ENCODE measurements at places on chromosomes 2 and 18.

- no peak for DNase-seq
These were observed 514.4 kb upstream of the HS6ST1 start for GRCh38 chr2:128832946-128833663.

DNA sequence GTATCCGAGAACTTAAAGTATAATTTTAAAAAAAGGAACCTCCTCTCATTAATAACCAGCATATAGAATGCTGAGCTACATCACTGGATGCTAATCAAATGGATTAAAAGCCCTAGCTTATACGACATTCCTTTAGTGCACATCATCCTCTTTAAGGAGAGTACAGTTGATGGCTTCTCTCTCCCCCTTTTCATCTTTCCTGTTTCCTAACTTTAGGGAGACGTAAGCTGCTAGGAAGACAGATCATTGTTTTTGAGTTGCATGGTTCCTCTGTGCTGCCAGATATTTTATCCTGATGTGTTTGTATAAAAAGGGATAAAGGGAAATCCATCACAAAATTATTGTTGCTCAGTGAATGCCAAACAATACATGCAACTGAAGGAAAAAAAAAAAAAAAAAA, 94.2 kb downstream of the SLC8A1 start:
- no peak for DNase-seq

GRCh38 chr18:51011709-51012108, 18.3 kb upstream of the SMAD4 start:
- no peak for DNase-seq

- no peak for DNase-seq
These were observed 170.0 kb downstream of the DNAH7 start for GRCh38 chr2:195898505-195899191.

- DNase-seq, result no peak
These were observed 31.3 kb downstream of the SPEG start for GRCh38 chr2:219465659-219466561.

GRCh38 chr18:23484561-23485182, 18.6 kb upstream of the RMC1 start:
- DNase-seq, result no peak

GRCh38 chr2:233163486-233164103, 87.9 kb upstream of the ATG16L1 start:
- no peak for DNase-seq

GRCh38 chr18:11955239-11956029, 25.9 kb upstream of the IMPA2 start:
- no peak for DNase-seq

GRCh38 chr2:98058191-98058975, 28.6 kb upstream of the VWA3B start:
- DNase-seq, result no peak

DNA sequence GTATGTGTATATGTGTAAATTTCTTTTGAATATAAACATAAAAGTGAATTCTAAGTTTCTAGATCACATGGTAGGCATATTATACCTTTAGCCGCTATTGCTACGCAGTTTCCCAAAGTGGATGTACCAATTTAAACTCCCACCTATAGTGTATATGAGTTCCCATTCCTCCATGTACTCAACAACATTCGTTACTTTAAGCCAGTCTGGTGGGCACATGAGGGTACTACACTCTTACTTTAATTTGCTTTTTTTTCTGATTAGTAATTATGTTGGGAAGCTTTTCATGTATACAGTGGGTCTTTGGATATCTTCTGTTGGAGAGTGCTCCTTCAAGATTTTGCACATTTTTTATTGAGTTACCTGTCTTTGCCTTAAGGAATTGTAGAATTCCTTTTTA, 683.8 kb downstream of the ERBB4 start:
- no peak for DNase-seq

DNA sequence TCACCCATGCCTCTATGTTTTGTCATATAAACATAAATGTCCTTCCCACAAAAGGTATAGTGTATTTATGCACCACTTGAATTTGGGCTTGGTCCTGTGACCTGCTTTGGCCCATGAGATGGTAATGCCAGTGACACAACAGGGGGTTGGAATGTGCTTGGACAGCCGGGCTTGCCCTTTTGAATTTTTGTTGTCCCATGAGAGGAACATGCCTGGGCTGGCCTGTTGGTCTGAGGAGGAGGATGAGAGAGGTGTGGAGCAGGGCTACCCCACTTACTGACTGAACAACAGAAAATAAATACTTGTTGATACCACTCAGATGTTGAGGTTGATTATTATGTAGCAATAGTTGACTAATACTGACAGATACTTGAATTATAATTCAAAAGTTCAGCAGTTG, 63.2 kb upstream of the TCF4 start:
- DNase-seq, result no peak

DNA sequence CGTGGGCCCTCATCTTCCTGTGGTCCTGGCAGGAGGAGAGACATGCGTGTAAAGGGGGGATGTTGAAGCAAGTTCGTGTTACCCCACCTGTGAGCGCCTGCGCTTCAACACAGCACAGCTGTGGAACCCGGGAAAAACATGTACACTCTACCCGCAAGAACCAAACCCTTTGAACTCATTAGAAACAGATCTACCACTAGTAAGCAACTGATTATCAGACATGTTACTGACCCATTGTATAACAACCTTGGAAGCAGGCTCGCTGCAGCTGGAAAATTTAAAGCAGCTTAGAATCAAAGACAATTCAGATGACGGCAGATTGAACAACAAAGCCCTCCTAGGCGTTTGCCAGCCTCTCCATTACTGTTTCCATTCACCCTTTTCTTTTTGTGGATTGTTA, 771.7 kb upstream of the SALL3 start:
- DNase-seq, result no peak

DNA sequence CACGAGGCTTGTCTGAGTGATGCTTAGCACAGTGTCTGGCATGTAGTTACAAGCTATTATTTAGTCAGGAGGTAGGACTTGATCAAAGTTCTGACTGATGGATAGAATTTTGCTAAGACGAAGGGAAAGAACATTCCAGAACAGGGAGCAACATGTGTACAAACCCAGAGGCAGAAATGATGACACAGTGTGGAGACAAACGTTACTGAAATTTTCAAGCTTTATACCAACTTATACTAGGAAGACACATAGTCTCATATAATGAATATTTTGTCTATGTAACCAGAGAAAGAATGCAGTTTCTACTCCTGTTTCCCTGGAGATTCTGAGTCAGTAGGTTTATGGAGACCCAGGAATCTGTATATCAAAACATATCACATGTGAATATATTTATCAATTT, 123.4 kb downstream of the FAM124B start:
- DNase-seq, result no peak

GRCh38 chr2:153417077-153417476, 61.5 kb downstream of the RPRM start:
- DNase-seq, result no peak

DNA sequence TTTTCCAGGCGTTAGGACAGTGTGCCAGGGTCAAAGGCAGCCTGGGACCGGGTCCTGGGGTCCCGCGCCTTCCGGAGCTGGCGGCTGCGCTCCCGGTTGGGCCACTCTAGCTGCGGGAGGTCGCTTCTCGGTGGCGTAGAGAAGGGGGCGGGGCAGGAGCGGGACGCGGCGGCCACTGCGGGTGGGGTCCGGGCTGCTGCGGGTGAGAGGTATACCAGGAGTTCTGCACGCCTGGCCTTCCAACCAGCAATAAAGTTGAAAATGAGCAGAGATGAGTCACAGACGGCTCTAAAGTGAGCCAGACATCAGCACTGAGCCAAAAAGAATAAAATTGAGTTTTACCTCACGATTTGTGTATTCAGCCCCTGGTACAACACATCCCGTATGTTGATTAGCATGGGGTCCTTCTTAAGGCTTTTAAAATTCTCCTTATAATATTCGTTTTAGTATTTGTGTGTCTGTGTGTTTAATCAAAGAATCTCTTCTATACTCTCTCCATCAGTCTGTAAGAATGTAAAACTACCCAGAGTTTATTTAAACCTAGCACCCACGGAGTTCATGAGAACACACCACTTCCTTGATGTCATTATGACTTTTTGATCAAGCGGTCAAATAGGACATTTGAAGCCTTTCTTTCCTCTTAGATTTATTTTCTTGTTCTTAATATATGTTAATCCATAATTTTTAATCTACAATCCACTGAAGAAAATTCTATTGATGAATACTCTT, at the start of gene C1GALT1C1L:
TSS of gene C1GALT1C1L (minus strand) at position 108 of the 729 bp plus-strand sequence. CDS start at position 1, 107 bp downstream.
- peak; percentile 77 for DNase-seq

DNA sequence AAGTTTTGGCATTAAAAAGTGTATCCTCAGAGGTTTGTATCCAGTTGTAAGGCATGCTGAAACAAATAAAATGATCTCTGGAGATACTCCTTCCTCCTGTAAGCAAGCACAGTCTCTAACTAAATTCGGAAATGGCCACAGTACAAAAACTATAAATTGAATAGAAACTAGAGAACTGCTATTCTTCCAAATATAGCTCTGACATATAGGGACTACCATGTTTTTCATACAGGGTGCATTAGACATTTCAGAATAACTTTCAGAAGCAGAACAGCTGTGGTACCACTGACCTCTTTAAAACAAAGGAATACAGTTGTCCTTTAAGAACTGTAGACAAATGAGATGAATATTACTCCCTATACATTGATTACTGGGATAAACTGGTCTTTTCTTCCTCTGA, 568.5 kb downstream of the ARHGAP15 start:
- DNase-seq, result no peak

DNA sequence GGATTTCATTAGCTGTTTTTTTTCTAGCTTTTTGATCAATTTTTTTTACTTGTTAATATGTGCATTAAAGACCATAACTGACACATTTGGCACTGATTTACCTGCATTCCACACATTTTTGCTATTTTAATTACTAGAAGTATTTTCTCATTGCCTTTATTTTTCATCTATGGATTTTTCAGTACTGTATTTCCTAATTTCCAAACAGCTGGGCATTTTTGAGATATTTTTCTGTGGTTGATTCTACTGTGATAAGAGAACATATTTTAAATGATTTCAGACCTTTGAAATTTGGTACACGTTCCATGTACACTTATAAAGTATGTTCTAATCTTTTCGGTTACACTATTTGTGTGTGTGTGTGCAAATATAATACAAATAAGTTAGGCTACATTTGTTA, 135.3 kb downstream of the PARD3B start:
- no peak for DNase-seq

DNA sequence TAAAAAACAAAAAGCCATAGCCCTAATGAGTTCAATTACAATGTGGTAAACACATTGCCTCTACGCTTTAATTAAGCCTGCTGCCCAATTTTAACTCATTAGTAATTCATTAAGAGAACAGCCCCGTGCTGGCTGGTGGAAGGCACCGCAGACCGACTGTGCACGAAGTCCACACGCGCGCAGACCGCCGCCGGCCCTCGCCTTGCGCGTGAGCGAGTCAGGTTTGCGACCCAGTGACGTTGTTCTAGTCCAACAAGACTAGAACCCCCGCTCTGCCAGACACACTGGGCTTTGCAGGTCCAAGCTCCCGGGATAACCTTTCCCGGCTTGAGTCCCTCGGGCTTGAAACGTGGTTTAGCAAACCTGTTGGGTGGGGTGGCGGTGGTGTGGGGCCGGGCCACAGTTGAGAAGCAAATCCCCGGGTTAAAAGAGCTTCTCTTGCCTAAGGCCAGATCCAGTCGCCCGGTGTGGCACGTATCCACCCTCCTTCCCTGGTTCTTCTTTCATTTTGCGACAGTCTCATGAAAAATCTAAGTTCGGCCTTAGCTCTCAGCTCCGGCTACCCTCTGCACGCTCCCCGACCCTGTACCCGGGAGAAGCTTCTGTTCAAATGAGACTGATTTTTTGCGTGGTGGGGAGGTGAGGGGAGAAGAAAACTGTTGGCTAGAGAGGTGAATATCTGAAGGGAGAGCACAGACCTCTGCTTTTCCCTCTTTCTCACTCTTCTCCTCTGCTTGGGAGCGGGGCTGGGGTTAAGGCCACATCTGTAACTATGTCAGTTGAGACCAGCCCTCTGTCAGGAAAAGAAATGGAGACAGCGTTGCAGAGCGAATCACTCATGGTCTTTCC, 11.1 kb upstream of the SKOR2 start:
- no peak for DNase-seq

DNA sequence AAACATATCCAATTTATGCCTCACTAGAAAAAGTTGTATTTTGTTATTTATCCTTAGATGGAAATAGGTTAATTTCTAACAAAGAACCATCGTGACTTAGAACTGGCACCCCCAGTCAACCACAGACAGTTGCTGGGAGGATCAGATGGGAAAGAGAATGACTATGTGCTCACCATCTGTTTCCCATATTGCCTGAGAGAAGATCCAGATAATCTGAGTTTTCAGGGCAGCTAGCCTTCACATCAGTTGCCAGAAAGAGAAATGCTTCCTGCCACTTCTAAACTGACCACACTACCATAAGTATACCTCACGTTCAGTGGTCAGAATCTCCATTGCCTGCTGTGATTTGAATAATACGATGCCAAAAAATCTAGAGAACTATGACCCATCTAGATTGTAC, 28.4 kb upstream of the NEB start:
- DNase-seq, result no peak

DNA sequence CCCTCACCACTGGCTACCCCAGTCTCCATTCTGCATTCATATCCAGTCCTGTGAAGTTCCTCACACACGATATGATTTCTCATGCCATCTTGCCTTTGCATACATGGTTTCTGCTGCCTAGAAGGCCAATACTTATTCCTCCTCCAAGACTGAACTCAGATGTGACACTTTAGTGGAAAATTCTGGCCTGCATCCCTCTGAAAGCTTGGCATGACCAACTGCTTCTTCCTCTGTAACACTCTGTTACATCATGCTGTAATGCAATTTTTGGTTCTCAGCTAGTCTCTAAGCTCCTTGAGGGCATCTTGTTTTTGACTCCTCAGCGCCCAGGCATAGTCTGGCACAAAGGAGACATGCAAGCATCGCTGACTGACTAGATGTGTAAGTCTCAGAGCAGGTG, 12.6 kb downstream of the FAM161A start:
- no peak for DNase-seq

DNA sequence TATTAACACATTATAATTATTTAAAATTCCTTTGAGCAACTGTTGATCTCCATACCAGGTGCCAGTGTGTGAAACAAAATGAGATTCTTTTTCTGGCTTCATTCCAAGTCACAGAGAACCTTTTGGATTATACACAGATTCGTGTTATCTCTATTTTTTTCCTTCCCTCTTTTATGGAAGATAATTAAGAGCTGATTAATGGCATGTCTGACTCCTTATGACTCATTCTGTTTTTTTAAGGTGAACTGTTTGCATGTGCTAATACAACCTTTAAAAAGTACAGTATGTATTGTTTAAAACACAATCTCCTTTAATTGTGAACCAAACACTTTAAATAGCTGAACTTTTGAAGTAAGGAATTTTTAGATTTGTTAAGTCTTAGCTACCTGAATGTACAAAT, 39.3 kb downstream of the PELI1 start:
- DNase-seq, result no peak

GRCh38 chr18:51915176-51915575, 424.8 kb upstream of the DCC start:
- no peak for DNase-seq

All from tibial artery (tissue), 4 donors.